Dermis blood vessel endothelial cell (primary cell): ENCODE measurements at places on chromosomes 7 and 10.

- DNase-seq: no peak
Measured at GRCh38 chr7:7100432-7100849, 81.9 kb upstream of the C1GALT1 start.

DNA sequence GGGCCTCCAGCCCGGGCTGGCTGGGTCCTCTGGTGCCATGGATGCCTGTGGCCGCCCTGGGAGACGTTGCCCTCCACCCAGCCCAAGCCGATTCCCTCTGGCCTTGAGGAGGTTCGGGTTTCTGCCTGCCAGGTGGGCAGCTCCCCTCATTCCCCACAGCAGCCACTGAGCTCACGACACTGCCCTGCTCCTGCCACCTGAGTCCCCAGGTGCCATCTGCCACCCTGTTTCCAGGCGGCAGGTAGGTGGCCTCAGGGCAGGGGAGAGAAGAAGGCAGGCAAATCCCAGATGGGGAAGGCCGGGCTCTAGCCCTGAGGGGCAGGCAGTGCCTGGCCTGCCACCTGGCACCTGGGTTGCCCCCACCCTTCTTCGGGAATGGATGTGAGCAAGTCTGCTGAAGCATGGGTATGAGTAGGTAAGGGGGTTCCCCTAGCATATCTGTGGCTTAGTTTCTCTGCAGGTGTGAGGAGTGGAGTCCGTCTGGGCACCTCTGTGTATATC is 92.2 kb upstream of the PPIF start:
- no peak for DNase-seq

DNA sequence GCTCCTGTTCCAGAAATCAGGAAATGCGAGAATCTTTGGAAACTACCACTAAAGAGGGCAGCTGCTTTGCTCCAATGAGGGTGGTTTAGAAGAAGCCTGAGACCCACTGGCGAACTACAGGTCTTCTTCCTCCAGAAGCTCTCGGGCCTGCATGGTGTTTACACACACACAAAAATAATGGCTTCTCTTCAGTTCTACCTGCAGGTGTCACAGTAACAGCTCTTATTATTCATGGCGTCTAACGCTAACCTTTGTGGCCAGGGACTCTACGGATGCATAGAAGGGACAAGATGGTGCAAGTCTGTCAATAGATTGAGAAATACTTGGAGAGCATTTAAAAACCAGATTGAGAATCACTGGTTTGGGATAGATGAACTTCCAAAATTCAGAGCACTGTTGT is 22.4 kb downstream of the GPR141 start:
- no peak for DNase-seq

DNA sequence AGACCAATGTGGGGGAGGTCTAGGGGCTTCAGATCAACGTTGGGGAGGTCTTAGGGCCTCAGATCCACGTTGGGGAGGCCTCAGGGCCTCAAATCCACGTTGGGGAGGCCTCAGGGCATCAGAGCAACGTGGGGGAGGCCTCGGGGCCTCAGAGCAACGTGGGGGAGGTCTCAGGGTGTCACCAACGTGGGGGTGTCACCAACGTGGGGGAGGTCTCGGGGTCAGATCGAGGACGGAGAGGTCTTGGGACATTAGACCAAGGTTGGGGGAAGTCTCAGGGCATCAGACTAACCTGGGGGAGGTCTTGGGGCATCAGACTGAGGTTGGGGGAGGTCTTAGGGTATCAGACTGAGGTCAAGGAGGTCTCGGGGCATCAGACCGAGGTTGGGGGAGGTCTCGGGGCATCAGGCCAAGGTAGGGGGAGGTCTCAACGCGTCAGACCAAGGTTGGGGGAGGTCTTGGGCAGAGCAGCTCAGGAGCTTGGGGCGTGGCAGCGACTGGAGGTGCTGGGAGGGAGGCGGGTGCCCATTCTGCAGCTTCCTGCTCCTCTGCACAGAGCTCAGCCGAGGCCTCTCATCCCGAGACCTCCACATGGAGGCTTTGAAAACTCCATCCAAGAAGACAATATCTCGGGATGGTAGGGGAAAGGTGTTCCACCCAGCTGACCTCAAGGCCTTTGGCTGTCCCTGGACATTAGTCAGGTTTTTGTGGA is 159.8 kb downstream of the WDR37 start:
- no peak for DNase-seq

DNA sequence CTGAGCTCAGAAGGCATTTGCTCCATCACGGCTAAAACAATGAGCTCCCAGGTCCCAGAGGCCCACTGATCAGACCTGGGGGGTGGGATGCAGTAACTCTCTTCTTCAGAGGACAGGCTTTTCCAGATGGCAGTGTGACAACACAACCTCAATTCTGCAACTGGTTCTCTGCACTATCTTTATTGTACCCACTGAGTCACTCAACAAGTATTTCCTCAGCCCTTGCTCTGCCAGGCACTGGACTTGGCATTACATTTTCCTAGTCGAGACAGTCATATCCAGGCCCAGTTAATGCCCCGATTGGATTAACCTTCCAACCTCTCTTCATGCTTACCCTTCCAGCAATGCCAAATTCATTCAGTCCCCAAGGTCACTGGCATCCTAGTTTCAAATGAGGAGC is 72.6 kb downstream of the JAZF1 start:
- DNase-seq: peak; percentile 44

GRCh38 chr7:67309764-67310549 is 313.3 kb downstream of the TYW1 start:
- no peak for DNase-seq

DNA sequence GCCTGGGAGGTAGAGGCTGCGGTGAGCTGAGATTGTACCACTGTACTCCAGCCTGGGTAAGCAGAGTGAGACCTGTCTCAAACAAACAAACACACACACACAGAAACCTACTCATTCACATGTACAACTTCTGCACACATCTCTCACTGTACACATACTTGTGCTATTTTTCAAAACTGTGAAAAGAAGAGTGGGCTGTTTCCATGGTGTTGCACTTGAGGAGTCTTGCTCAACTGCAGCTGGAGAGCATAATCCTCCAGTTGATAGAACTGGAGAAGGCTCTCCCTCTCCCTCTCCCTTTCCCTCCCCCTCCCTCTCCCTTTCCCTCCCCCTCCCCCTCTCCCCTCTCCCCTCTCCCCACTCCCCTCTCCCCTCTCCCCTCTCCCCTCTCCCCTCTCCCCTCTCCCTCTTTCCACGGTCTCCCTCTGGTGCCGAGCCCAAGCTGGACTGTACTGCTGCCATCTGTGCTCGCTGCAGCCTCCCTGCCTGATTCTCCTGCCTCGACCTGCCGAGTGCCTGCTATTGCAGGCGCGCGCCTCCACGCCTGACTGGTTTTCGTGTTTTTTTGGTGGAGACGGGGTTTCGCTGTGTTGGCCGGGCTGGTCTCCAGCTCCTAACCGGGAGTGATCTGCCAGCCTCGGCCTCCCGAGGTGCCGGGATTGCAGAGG is 43.7 kb upstream of the DLD start:
- no peak for DNase-seq

- no peak for DNase-seq
Measured at GRCh38 chr10:59971915-59972314, 65.6 kb upstream of the CCDC6 start.

- DNase-seq: no peak
Measured at GRCh38 chr7:117113871-117114270, 160.6 kb downstream of the ST7 start.

GRCh38 chr7:26912338-26912737 is 47.9 kb upstream of the SKAP2 start:
- DNase-seq: no peak

- no peak for DNase-seq
Measured at GRCh38 chr10:3028441-3028840, 38.9 kb upstream of the PFKP start.

DNA sequence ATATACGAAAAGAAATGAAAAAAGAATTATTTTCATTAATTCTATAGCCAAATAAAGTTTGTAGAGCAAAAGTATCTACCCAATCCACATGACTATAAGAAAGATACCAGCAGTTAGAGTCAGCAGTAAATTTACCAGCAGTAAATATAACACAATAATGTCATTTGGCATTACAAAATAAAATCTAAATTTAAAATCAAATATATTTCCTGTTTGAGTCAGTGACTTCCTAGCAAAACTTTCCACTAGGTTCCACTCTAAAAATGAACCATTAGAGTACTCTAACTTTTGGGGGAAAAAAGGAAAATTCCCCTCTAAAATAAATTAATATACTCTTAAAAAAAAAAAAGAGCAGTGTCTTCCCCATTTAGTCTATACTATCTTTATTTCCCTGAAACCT is 144.8 kb downstream of the CPEB3 start:
- DNase-seq: peak; percentile 17

- DNase-seq: no peak
Measured at GRCh38 chr7:106915873-106916272, 50.8 kb downstream of the PIK3CG start.

DNA sequence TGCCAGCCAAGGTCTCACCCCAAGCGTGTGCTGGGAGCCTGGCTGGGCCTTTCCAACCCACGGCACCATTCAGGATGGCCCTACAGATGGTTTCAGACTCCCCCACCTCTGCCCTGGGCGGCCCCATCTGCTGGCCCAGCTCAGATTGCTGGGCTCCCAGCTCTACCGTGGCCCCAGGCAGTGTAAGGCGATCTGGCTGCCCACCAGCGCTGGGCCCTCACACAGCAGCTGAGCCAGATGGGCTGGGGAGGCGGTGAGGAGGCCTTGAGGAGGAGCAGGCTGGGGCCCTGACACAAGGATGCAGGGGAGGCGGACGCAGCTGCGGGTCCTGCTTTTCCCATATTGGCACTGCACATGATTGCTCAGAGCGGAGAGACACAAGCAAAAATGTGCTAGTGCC is 162.8 kb downstream of the NRF1 start:
- DNase-seq: no peak

GRCh38 chr10:73810735-73811465 is 498 bp downstream of the NDST2 start:
- DNase-seq: peak; percentile 36

DNA sequence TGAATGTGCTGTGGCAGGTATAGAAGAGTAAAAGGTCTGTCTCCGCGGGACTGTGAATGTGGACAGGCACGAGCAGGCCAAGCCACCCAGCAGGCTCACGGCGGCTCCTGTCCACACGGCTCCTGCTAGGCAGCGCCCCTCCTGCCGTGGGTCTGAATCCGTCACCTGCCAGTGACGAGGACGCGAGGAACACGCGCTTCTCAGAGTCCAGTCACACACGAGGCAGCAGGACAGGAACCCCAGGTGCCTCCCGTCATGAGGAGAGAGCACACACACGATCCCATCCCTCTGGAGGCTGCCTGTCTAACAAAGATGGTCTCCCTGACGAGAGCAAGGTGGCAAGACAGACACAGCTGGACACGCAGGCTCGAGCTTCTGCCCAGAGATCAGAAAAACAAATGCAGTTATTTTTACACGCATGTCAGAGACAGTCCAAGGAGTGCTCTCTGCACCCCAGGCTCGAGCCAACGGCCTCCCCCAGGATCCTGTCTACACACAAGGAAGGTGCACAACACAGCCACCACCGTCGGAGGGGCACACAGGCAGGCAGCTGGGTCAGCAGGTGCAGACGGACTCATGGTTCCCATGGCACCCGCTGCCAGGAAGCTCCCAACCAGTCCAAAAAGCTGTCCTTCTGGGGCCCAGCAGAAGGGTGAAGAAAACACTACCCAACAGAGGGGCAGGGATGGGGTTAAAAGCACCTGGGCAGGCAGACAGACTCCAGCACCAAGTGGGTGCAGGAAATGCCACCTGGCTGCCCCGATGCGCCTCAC is 103.2 kb downstream of the MAD1L1 start:
- DNase-seq: no peak

DNA sequence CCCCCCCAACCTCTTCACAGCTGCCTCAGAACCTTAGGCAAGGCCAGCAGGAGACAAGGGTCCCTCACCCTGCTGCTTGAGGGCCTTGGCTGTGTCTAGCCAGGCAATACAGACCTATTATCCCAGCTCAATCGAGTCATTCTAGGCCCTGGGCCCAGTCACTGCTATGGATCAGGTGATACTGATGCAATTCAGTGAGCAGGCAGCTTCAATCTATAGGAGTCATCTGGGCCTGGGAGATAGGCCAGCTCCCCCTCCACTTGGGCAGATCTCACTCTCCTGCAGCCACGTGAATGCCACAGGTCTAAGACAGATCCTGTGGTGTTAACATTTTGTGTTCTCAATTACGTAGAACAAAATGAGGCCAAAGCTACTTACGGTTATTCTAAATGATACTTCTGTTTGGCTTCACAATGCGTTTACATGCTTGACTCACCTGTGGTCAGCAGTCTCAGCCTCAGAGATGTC is 68.0 kb upstream of the LRRC4 start:
- no peak for DNase-seq

- DNase-seq: no peak
Measured at GRCh38 chr10:129280908-129281586, 186.0 kb upstream of the MGMT start.

- DNase-seq: peak; percentile 53
Measured at GRCh38 chr10:5888843-5889623, 660 bp downstream of the ANKRD16 start.

- no peak for DNase-seq
Measured at GRCh38 chr7:29641651-29642050, 78.0 kb downstream of the PRR15 start.

- DNase-seq: no peak
Measured at GRCh38 chr7:120302190-120302589, 29.2 kb downstream of the KCND2 start.

GRCh38 chr10:116870949-116871348 is 21.6 kb downstream of the ENO4 start:
- DNase-seq: no peak

GRCh38 chr7:44618753-44619152 is 12.3 kb downstream of the OGDH start:
- no peak for DNase-seq

GRCh38 chr7:16587790-16588189 is 57.8 kb downstream of the ANKMY2 start:
- DNase-seq: no peak

GRCh38 chr10:5595095-5595494 is 70.3 kb downstream of the CALML3 start:
- DNase-seq: no peak

DNA sequence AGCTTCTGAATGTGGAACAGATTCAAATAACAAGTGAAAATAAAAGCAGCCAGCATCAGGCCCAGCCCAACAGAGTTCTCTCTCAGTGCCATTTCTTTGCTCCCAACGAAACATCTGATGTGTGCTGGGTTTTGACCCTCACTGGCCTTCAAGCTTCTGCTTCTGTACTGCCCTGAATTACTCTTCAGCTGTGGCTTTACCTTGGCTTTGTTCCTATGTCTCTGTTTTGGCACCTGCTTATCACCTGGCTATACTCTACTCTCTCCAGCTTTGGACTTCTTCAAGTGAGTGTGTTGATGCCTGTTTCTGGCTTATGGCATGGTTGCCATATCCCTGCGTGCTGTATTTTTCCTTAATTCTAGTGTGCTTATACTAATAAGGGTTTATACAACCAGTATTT is 768.3 kb downstream of the SORCS1 start:
- DNase-seq: no peak

DNA sequence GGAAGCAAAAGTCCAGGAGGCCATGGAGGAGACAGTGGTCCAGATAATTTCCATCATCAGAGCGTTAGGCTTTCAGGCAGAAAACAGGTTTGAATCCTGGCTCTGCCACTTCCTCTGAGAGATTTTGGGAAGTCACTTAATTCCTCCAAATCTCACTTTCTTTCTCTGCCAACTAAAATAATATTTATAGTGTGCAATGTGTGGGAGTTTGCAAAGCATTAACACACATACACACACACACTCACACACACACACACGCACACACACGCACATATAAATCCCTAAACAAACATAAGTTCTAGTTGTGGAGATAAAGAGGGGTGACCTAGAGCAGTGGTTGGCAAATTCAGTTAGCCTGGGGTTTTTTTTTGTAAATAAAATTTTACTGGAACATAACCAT is 84.8 kb downstream of the TRIL start:
- no peak for DNase-seq
